ENCODE measurements at places on chromosomes 2 and 18.

- DNase-seq = no peak
Measured at GRCh38 chr2:120660056-120660694, 75.5 kb upstream of the GLI2 start.

- no peak for DNase-seq
Measured at GRCh38 chr2:42256505-42256904, 87.4 kb downstream of the EML4 start.

- DNase-seq = no peak
Measured at GRCh38 chr2:224925810-224926100, 116.5 kb downstream of the DOCK10 start.

DNA sequence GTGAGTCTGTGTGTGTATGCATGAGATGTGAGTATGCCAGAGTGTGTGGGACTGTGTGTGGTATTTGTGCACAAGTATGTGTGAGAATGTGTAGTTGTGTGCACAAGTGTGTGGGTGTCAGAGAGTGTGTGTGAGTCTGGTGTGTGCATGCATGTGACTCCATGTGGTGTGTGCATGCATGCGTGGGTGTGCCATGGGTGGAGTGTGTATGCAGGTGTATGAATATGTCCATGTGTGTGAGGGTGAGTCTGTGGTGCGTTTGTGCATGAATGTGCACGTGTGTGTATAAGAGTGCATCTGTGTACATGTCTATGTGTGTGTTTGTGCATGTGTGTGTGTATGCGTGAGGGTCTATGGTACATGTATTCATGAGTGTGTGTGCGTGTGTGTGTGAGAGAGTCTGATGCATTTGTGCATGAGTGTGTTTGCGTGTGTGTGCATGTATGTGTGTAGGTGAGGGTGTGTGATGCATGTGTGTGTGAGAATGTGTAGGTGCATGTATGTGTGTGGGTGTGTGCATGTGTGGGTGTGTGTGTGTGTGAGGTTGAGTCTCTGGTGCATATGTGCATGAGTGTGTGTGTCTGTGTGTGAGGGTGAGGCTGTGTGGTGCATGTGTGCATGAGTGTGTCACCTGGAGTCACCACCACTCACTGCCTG is 226.8 kb downstream of the LDLRAD4 start:
- DNase-seq = no peak

DNA sequence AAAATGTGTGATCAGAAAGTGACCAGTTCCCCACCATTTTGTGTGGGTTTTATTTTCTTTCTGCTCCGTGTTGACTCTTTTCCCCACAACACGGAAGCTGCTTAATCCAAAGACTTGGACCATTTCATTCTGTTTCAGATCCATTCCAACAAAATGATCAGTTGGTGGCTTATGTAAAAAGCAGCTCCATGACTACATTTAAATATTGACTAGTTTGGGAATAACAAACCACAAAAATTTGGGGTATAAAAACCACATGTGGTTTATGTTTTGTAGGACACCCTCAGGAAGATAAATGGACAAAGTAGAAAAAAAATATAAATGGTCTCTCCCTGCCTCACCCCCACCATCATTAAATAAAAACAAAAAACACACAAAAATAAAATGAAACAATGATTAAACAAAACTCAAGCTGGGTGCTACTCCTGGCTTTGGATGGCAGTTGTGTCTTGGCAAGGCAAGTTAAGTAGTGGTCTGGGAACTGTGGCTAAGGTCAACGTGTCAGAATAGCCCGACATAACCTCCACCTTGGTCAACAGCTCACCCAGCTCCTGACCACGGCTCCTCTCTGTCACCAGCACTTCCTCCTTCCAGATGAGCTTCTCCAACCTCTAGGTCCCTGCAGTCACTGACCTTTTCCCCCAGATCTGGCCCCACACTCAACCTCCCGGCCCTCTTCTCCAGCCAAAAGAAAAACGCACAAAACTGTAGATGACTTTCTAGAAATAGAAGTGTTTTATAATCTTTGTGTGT is 12.8 kb upstream of the WIPF1 start:
- DNase-seq = no peak

GRCh38 chr2:130985206-130985780 is 108.0 kb downstream of the FAM168B start:
- DNase-seq = no peak

- no peak for DNase-seq
Measured at GRCh38 chr2:127560931-127561280, 25.4 kb downstream of the MYO7B start.

Measured in frontal cortex (tissue), 4 donors.